ENCODE measurements at places on chromosomes 16 and 17.
A peak's percentile ranks its signal among the peaks of the same experiment; 100 is the strongest.

DNA sequence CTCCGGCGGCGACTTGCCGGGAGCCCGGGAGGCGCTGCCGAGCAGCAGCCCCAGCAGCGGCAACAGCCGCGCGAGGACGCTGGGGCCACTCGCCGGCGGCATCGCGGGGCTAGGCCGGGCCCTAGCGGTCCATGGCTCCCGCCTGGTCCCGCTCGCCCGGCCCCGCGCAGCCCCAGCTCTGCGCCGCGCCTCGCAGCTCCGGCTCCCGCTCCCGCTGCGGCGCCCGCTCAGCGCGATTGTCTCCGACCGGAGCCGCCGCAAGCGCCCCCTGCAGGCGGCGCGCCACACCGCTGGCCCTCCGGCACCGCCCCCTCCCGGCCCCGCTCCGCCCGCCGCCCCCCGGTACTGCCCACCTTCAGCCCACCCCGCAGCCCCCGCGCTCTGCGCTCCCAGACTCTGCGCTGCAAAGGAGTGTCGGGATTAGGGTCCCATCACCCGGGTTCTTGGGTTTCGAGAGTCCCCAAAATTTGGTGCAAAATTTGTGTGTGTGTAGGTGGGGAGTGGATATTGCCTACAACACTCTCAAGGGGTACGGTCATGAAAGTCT lies at the start of gene FAM171A2:
Gene FAM171A2 (minus strand): TSS at position 241 of the 547 bp plus-strand sequence. CDS start 139 bp downstream, at position 102.
- DNase-seq: peak; percentile 53

- no peak for DNase-seq
Measured at GRCh38 chr16:85390511-85391174, 222.5 kb upstream of the GSE1 start.

- no peak for DNase-seq
Measured at GRCh38 chr16:27650073-27650701, 100.2 kb downstream of the KATNIP start.

DNA sequence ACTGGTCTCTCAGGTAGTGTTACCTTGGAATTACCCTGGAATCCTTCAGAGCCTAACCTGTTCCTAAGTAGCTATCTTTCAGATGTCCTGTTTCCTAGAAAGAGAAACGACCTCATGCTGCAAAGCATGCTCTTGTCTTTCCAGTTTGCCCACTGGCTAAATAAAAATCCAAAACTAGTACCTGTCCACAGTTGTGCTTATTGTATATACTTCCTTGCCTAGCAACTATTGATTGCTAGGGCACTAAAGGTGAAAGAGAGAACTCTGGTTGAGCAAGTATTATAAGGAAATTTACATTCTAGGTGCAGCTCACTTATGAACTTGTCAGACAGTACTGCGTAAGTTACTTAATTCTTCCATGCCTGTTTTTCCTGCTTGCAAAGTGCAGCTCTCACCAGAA lies 38.5 kb downstream of the LIG3 start:
- DNase-seq: no peak

GRCh38 chr17:82231562-82232321 lies 2.9 kb downstream of the SLC16A3 start:
- DNase-seq: no peak

- DNase-seq: no peak
Measured at GRCh38 chr16:23902748-23903414, 67.1 kb downstream of the PRKCB start.

DNA sequence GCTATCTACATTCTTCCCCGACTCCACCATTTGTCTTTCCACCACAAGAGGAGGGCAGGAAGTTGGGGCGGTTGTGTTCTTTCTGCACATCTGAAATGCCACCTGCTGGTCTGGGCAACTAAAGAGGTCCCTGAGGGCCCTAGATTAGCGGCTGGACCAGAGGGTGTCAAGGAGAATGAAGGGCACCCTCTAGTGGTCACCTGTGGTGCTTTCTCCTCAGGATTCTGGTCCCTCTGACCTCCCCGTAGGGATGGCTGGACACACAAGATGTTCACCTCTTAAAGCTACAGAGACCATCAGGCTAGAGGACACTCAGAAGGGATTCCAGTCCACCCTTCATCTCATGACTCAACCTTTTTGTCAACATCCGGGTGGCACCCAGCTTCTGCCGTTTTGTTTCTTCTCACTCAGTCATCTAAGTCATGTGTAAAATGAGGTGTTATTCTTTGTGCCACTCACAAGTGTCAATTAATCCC lies 2.9 kb upstream of the SCIMP start:
- peak; percentile 57 for DNase-seq

GRCh38 chr17:72511242-72511641 lies 390.4 kb downstream of the SOX9 start:
- no peak for DNase-seq

DNA sequence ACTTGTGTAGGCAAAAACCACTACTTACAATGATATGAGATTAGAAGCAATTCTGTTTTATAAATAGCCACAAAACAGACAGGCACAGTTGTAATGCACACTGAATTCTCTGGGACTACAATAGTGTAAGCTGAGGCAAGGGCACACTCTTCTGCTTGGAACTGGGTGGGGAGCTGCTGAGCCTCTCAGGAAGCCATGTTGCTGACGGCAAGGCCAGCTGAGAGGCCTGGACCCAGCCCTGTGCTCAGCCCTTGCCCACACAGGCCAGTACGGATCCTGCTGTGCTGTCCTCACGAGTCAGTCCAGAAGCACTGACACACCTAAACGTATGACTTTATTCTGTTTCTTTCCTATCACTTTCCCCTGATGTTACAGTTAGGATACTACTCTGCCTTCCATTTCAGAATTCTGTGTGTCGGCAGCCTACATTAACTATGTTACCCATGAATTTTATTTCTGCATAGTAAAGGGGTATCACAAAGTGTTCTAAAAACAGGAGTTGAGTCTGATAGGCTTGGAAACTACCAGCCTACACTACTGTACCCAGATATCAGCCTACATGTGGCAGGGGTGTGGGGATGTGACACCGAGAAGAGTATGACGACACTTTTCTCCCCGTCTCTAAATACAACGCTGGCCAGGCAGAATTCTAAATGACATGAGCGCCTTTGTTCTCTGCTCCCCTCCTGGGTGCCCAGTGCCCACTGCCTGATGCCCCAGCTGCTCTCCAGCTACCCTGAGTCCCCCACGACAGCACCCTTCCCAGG lies 41.1 kb upstream of the FAAP100 start:
- DNase-seq: no peak

GRCh38 chr16:82229800-82230619 lies 60.0 kb upstream of the MPHOSPH6 start:
- DNase-seq: peak; percentile 58

GRCh38 chr16:31177136-31177535 lies 2.8 kb upstream of the FUS start:
- peak; percentile 49 for DNase-seq

GRCh38 chr16:8921347-8921984 lies 39.3 kb downstream of the LITAFD start:
- DNase-seq: no peak

- peak; percentile 85 for DNase-seq
Measured at GRCh38 chr17:67441052-67441895, 64.2 kb downstream of the PITPNC1 start.

- DNase-seq: no peak
Measured at GRCh38 chr16:14309906-14310305, 238.8 kb downstream of the MRTFB start.

- DNase-seq: no peak
Measured at GRCh38 chr16:73713251-73713650, 583.4 kb upstream of the PSMD7 start.

GRCh38 chr17:77124192-77124889 lies 16.4 kb upstream of the SEC14L1 start:
- DNase-seq: no peak

DNA sequence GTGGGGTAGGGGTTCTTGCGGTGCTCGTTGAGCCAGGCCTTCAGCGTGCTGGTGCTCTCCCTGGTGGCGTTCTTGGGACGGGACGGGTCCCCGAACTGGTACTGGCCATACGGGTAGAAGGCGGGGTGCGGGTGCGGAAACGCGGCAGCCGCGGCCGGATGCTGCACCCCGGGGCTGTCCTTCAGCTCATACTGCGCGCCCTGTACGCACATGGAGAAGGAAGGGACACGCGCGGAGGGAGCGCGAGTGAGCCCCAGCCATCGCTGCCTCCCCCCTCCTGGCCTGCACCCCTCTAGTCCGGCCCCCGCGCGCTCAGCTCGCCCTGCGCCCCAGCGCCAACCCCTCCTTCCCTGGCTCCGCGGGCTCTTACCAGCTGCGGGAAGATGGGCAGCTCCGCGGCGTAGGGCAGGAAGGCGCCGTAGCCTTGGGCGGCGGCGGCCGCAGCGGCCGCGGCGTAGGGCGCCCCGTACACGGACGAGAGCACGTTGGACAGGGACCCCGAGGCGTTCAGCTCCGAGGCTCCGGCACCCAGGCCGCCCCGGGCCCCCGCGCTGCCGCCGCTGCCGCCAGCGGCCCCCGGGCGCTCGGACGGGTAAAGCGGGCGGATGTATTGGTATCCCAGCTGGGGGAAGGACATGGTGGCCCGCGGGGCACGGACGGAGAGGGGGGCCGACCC lies 1.0 kb downstream of the IRX3 start:
- DNase-seq: no peak

- no peak for DNase-seq
Measured at GRCh38 chr17:78838574-78839005, 2.0 kb downstream of the USP36 start.

DNA sequence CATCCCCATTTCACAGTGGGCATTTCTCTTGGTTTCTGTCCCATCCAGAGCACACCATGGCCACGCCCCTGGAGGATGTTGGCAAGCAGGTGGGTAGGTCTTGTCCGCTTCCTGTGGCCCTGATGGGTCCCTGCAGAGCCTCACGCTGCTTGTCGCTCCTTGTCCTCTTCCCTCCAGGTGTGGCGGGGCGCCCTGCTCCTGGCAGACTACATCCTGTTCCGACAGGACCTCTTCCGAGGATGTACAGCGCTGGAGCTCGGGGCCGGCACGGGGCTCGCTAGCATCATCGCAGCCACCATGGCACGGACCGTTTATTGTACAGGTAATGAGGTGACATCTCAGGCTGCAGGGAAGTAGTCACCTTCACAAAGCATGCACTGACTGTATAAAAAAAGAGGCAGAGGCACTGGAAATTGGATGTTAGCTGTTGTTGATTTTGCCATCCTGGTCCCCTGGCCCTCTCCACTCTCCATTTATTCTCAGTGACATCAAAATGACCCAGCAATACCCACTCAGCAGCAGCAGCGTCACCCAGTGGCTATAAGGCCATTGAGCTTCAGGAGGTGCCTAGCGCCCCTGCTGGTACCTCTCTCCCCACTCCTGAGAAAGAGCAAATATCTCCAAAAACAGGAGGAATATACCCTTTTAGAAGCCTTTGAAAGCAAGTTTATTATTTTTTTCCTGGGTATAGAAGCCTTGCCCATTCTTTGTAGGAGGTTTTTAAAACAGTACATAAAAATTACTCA lies 13.7 kb downstream of the METTL22 start:
- no peak for DNase-seq

GRCh38 chr16:69939821-69940585 lies 11.1 kb upstream of the CLEC18A start:
- DNase-seq: no peak

DNA sequence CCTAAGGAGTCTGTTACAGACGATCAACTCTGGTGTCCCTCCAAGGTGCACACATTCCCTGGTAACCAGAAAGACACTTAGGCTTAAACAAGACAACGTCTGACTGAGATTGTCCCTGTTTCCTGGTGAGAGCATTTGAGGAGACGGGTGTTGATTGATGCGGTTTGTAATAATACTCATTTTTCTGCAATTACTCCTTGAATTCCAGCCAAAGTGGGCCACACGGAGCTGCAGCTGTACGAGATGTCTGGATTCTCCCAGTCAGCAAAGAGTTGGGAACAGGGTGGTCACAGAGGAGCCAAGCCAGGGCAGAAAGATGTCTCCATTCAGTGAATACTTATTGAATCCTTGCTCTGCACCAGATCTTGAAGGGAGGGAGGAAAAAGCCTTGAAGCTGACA lies 30.9 kb upstream of the CES5A start:
- no peak for DNase-seq

GRCh38 chr17:7855660-7856010 lies 769 bp downstream of the TMEM88 start:
- DNase-seq: no peak

GRCh38 chr17:77364381-77364911 lies 223.7 kb downstream of the SEC14L1 start:
- no peak for DNase-seq

GRCh38 chr16:3112881-3113574 lies 642 bp downstream of the ZNF205 start:
- no peak for DNase-seq

DNA sequence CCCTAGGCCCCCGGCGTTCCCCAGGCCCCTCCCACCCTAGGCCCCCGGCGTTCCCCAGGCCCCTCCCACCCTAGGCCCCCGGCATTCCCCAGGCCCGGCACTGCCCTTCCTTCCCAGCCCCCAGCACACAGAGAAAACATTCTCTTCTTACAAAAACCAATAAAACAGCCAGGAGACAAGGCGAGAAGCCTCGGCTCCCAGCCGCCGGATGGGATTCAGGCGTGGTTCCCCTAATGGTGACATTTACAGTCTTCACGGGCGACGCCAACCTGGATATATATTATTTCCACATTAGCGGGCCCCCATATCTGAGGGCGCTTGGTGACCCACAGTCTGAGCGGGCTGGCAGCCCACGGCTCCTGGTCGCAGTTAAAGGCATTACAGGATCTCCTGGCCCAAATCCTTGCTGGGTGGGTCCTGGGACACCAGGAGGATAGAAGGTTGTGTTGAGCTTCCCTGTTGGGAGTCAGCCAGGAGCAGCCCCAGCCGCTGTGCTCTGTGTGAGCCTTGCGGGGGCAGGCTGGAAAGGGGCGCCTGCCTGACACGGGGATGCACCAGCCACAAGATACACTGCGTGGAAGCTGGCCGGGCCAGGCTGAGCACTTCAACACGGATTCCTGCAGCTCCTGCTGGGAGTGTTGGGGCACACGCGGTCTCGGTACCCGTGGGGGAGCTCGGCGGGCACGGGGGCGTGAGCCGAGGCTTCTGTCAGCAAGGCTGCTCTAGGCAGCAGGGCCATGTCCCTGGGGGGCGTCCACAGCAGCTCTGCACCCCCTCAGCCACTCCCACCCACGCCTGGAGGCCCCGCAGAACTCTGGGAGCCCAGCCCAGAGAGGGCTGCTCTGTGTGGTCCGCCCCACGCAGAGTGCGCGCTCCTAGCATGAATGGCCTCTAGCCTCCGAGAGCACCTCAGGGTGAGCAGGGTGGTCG lies 83.7 kb downstream of the LMF1 start:
- no peak for DNase-seq

DNA sequence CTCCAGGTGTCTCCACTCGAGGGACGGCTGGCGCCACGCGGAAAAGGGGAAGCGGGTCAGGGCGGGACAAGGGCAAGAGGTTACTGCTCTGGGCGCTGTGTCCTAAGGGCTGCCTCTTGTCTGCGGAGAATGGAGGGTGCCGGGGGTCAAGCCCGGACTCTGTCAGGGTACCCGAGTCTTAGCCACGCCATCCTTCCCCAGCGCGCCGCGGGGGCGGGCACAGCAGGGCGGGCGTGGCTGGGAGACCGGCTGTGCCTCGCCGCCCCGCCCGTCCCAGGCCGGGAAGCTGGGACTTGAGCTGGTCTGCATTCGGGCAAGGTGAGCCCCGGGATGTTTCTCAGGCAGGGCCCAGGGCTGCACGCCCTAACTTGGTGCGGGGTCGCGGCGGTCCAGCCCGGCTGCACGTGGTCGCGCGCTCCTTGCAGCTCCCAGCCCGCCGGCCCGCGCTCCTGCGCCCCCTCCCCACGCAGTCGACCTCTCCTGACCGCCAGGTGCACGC lies 6.2 kb upstream of the ACTG1 start:
- DNase-seq: no peak
